ENCODE measurements at places on chromosomes 7 and 10.

DNA sequence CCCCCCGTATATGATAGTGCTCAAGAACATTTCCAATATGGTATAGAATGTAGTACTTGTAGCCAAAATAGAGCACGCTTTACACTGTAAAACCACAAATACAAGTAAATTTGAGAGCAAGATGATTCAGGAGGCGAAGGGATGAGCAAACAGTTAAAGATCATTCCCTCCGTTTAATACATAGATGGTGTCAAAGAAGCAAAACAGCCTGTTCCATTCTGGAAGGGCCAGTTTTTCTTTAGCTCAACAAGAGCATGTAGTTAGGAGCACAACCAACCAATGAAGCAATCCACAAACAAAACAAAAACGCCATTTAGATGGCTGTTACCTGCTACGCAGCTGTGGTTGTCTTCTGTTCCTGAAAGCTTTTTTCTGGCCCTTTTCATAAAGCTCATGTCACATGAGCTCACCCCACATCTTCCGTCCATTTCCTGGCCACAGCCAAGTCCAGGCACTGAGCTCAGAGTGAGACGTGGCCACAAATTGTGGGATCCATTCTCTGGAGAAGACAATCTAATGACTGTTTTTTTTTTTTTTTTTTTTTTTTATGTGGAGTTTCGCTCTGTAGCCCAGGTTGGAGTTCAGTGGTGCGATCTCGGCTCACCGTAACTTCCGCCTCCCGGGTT lies 185.6 kb downstream of the FANK1 start:
- no peak for DNase-seq

DNA sequence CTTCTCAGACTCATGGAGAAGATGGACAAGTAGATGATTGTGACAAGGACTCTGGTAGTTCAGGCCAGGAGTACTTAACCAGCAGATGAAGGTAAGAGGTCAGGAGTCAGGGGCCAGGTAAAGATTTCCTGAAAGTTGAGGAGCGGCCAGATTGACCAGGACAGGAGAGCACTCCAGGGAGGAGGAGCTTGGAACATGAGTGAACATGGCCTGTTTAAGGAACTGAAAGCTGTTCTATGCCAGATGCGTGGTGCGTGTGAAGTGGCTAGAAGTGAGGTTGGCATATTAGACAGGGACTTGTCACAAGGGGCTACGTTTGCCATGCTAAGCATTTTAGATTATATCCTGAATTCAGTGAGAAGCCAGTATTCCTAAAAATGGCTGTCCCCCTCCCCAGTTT lies 157.2 kb downstream of the WNT2 start:
- no peak for DNase-seq

- no peak for DNase-seq
Measured at GRCh38 chr10:21675157-21675796, 141.2 kb downstream of the MLLT10 start.

DNA sequence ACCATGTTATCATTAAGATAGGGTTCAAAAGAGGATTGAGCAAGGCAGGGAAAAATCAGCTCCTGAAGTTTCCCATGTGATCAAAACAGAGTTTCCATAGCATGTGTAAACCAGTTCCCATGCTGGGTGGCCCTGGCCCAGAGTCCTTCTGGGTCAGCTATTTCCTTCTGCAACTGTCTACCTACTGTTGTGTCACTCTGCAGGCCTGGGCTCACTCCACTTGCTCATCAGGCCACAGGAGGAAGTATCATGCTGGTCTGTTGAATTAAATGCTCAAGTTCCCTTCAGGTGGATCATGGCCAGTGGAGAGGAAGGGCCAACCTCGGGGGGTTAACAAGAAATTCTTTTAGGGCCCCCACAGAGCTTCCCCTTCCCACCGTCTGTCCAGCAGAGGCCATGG lies 104.7 kb downstream of the GFRA1 start:
- no peak for DNase-seq

DNA sequence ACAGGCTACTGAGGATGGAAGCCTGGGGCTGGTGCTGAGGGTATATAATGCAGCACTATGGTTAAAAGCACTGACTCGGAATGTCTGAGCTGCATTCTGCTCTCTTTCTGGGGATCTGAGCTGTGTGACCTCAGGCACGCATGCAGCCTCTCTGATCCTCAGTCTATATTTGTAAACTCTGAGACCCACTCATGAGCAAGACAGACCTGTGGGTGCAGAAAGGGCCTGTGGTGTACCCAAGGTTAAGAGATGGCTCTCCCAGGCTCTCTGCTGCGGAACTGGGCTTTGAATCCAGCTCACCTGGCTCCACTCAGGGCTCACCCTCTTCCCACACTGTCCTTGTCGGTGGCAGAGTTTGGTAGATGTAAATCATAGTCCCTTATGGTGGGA lies 89.9 kb downstream of the CHST15 start:
- no peak for DNase-seq

- no peak for DNase-seq
Measured at GRCh38 chr7:21338728-21339164, 89.1 kb upstream of the SP4 start.

DNA sequence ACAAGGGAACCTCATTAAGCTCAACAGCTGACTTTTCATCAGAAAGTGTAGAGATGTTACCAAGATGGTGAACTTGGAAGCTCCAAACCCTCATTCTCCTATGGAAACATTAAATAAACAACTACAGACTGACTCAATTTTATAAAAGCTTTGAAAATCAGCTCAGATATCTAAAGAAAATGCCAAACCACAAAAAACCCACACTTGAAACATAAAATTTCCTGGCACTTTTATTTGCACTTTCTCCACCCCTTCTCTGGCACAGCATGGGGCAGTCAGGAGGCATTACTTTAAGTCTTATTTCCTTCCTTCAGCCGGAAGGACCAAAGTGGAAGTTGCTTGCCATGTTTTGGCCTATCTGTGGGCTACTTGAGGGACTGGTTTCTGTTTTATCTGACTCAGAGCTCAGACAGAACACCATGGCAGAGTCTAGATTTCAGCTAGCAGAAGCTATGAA lies 114.7 kb downstream of the ODAD2 start:
- no peak for DNase-seq
